GM03348 (cell line): ENCODE measurements at places on chromosomes 13 and 19.

DNA sequence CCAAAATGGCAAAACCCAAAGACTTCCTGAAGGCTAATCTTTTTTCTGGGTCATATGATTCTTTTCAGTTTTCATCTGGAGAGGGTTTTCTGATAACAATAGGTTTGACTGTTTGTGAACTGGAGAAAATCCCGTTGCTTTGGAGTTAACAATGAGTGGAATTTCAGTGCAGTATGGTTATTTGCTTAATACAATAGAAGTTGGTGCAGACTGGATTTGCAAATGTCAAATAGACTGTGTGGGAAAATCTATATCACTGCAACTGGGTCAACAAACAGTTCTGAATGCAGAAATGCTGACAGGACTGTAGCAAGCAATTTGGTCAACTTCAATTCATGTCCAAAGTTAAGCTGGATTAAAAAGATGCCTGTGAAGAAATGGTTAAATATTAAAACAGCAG is 267.5 kb upstream of the ARGLU1 start:
- DNase-seq: no peak

DNA sequence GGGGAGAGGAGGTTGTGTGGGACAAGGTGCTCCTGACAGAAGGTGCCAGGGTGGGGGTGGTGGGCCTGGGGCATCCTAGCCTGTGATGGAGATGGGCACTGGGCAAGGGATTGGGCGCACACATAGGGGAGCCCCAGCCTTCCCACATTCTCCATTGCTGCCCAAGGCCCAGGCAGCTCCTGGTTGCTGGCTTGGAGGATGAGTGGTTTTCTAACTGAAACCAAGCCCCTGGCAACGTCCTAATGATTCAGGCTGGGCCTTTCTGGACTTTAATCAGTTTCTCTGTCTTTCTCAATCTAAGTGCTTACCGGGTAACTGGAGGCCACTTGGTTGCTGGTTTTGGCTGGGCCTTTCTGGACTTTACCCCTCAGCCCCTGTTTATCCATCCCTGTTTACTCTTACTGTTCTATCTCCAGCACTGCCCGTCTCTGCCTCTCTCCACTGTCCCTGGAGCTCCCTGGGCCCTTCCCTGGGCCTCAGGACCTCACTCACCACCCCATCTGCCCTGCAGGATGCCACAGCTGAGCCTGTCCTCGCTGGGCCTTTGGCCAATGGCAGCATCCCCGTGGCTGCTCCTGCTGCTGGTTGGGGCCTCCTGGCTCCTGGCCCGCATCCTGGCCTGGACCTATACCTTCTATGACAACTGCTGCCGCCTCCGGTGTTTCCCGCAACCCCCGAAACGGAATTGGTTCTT is 354 bp downstream of the CYP4F3 start:
- DNase-seq: no peak

GRCh38 chr13:98761126-98761985 is 8.9 kb upstream of the SLC15A1 start:
- DNase-seq: peak; percentile 54

DNA sequence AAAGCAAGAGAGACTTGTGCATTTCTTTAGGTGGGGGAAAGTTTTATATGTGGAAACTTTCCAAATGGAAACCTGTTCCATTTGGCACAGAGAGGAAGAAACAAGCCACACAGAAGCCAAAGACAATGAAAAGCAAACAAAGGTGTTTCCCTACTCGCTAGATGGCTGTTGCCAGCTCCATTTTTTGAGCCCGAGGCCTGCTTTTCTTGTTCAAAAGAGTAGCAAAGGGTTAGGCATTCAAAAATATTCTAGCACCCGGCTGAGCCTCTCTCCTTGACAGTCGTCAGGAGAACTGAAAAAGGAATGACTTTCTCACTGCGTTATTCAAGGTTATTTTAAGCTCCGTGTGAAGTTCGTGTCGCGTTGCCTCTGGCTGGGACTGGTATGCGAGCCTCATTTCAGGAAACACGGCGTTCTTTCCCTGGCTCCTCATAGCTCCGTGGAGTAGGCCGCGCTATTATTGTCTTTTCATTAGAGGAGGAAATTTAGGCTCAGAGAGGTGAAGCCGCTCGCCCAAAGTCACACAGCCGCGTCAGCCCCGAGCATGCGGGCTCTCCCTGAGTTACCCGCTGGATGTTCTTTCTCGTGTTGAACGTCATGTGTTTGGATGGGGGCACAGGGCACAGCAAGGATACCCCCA is 7.6 kb downstream of the TRPM4 start:
- DNase-seq: no peak

- no peak for DNase-seq
Measured at GRCh38 chr13:66879988-66880387, 350.1 kb downstream of the PCDH9 start.

- peak; percentile 87 for DNase-seq
Measured at GRCh38 chr13:106536244-106537034, 977 bp upstream of the EFNB2 start.

GRCh38 chr19:10533646-10534386 is 9.9 kb upstream of the ATG4D start:
- DNase-seq: peak; percentile 73

- DNase-seq: peak; percentile 49
Measured at GRCh38 chr13:75495938-75496337, 14.0 kb upstream of the TBC1D4 start.

DNA sequence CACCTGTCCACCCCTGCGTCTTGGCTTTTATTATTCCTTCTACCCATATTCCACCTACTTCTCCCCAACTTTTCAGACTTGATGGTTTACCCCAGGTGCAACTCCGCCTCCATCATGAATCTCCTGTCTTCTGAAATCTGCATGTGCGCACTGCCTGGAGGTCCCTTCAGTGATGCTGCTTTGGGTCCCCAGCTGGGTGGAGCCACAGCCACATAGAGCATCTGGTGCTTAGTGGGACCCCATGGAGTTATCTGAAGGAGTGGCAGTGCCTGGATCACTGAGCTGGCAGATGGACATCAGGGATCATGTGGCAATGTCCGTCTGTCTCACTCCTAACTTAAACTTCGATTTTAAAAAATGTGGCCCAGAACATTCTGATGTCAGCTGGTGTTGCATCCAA is 13.5 kb downstream of the ZNF536 start:
- DNase-seq: no peak

DNA sequence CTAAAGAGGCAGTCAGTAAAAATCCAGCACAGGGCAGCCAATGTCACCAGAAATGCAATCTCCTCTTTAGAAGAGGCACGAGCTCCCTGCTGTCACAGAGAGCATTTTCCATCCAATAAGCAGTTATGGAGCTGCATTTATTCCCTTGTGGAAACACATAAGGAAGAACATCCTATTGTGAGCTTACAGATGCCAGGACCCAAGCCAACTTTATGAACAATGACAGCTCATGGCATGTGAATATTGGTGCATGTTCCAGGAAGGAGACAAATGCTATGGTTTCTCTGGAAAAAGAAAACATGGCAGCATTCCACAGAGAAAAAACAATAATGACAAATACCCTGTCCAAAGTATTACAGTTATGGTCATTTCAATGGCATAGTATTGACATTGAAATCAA is 955.6 kb downstream of the UQCRFS1 start:
- DNase-seq: no peak
